ENCODE measurements at places on chromosomes 13 and 19.

DNA sequence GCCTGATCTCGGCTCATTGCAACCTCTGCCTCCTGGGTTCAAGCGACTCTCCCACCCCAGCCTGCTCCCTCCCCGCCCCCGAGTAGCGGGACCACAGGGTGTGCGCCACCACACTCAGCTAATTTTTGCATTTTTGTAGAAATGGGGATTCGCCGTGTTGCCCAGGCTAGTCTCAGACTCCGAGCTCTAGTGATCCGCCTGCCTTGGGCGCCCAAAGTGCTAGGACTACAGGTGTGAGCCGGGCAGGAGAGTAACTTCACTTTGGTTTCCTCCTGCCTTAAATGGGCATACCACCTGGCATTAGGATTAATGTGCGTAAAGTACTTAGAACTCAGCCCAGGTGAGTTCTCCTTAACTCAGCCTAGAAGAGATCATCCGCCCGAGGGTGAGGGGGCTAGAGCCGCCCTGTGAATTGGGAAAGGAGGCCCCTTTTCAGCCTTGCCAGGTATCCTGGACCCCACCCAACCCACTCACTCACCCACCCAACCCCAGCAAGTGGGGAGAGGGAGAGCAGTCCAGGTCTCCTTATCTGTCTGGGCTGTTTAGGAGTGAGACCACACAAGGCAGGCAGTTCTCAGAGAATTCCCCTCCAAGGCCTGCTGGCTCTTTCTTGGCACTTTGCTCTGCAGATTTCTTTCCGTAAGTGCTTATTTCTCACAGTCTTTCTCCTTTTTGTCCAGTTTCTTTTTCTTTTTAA is 1.2 kb upstream of the ZFP36 start:
- DNase-seq = no peak

GRCh38 chr13:73365681-73366080 is 306.9 kb downstream of the KLF5 start:
- no peak for DNase-seq

GRCh38 chr19:40688309-40688708 is 2.1 kb downstream of the NUMBL start:
- no peak for DNase-seq

DNA sequence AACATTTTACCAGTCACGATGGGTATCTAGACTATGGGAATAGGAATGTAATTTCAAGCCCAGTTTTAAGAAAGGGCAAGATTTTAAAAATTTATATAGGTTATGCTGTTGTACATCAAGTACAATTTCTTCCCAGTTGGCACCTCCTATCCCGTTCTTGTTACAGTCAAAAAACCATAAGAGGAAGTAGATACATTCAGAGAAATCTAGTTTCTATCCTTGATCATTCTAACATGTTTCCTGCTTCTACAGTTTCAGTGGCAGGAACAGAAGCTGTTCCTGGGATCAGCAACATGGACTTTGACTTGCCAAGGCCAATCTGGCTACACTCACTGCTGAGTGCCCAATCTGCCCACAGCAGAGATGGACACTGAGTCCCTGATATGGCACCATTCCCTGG is 14.7 kb upstream of the FPR3 start:
- DNase-seq = no peak

DNA sequence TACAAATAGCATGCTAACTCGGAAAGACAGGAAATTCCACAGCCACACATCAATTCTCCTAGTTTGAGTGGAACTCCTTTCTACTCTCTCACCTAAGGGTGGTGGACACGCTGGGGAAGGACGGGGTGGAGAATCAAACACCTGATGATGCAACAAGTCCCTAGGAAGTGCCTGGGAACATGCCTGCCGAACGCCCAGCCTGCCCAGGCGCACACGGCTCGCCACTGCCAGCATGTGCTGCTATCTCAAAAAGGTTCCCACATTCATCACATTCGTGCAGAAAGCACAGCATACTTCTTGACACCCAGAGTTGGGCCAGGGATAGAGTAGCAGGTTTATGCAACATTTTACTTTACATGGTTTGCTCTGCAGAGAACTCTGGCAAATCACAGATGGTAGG is 164.6 kb downstream of the ABCC4 start:
- no peak for DNase-seq

All from GM13976 (cell line).